ENCODE measurements at places on chromosomes 12 and 14.

GRCh38 chr14:102525219-102525928 is 15.8 kb upstream of the ANKRD9 start:
- DNase-seq: peak; percentile 63

DNA sequence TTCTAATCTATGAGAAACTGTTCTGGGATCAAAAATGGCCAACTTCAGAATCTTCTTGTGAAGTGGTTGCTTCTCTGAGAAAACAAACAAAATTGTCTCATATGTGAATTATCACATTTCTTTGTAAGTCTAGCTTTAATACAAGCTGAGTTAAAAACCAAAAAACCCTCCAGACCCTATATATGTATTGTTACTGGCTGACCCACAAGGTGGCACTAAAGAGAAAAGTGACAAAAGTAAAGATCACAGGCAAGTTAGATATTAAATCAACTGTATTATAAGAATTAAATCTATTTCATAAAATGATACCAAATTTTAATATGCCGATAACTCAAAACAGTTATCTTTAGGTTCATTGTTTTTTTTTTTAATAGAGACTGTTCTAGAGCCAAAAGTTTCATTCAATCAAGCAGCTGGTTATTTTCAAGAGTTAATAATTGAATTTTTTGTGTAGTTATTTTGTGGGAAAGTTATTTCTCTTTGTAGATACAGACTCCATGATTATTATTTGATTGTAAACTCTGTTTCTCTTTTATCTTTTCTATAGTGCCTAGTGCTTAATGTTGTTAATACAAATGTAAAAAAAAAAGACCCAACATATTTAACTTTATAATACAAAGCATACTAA is 7.5 kb upstream of the TRHDE start:
- peak; percentile 13 for DNase-seq

GRCh38 chr12:104010606-104011169 is 39.3 kb downstream of the GLT8D2 start:
- no peak for DNase-seq

DNA sequence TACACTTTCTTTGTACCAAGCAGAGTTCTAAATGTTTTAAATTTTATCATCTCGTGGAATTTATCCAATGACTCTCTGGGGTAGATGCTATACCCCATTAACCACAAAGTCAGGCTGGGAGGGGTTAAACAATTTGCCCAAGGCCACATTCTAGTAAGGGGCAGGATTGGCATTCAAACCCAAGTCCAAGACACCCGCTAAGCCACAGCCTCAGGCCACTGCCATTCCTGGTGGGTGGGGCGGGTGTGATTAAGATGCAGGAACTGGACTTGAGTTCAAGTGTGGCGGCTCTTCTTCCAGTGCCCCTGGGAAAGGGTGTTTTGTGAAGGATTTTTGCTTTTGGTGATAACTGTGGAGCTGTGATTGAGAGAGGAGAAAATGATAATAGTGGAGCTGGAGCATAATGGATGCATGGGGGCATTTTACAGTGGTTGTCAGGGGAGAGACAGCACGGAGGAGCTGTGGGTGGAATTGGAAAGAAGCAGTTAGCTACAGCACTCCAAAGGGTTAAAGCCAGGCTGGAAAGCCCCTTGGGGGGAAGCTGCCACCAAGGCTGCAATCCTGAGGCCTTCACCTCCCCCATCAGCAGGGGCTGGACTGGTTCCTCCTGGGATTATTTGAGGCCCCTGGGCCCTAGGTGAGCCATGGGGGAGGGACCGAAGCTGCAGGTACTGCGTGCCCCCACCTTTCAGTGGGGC is 1.0 kb upstream of the VRTN start:
- DNase-seq: no peak

GRCh38 chr12:20450591-20451180 is 82.3 kb downstream of the PDE3A start:
- DNase-seq: no peak

DNA sequence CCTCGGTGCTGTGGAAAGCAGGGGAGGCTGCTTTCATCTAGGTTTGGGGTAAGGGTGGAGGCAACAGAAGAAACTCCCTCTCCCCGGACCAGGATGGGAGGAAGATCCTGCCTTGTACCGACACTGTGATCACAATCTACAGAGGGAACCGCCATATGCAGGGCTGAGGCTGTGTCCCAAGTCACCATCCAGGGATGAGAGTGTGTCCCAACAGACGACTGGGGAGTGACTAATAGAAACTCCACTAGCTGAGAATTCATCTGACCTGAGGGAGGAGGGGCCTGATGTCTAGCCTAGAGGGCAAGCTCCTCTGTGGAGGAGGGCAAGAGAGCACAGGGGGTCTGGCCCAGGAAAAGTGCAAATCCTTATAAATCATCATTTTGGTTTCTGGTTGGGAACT is 172.4 kb downstream of the CALM1 start:
- DNase-seq: no peak

DNA sequence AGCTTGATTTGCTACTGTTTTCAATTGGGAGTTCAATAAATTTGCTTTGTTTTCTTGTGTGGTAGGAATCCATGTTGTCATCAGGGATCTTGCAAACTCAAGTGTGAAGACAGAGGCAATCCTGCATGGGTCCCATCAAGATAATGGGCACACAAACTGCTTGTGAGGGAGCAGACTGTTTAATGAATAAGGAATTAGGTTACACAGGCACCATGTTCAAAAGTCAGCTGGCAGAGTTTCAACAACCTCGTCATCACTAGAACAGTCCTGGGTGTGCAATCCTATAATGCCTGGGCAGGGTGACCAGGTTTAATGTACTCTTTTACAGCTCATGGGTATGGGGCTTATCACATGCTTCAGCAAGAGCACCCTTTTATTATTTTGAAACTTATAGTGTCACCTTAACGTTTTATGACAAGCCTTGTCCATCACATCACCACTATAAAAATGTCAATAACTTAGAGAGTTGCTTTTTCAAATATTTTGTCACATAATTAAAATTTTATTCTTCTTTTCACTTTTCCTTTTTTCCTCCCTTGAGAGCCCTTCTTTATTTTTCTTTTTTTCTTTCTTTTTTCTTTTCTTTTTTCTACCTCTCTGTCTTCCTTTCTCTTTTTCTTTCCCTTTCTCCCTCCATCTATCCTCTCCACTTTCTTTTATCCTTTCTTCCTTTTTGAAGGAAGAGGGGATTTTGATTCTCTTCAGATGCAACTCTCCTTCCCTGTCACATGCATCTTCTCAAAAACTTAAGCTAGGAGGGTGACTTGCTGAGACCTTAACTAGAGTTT is 252.2 kb upstream of the ATP2B1 start:
- DNase-seq: no peak

GRCh38 chr12:23704992-23705943 is 244.2 kb downstream of the SOX5 start:
- no peak for DNase-seq

- DNase-seq: no peak
These were observed 1046.5 kb downstream of the GALC start for GRCh38 chr14:86946446-86946845.

DNA sequence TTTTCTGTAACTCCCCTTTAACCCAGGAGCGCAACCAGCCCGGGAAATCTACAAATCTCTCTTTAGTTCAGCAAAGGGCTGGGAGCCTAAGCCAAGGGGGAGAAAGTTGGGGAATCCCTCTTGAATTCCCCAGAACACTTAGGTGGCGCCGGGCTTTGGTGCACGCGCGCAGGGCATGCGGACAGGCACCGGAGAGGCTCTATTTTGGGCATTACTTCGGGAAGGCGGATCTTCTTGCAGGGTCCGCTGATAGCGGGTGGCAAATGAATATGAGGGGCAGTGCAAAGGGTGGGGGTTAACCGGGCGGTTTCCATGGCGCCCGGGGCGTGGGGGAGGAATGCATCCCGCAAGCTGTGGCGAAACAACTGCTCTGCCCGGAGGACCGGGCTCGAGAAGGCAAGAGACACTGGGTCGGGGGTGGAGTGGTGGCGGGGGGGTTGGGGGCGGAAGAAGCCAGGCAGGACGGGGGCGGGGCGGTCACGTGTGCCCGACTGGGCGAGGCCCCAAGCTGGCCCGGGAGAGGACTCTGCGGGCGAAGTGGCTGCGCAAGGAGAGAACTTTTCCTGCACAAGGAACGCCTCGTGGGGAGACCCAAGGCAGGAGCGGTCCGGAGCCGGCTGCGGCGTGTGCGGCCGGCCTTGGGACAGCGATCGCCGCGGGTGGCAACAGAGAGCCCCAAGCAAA is at the start of gene FLVCR2:
Gene FLVCR2, plus strand, starts transcription at position 519 of the 684 bp plus-strand sequence. CDS start 353 bp downstream, outside the sequence.
- DNase-seq: no peak

- DNase-seq: no peak
These were observed 17.6 kb downstream of the TEDC1 start for GRCh38 chr14:105508601-105509000.

DNA sequence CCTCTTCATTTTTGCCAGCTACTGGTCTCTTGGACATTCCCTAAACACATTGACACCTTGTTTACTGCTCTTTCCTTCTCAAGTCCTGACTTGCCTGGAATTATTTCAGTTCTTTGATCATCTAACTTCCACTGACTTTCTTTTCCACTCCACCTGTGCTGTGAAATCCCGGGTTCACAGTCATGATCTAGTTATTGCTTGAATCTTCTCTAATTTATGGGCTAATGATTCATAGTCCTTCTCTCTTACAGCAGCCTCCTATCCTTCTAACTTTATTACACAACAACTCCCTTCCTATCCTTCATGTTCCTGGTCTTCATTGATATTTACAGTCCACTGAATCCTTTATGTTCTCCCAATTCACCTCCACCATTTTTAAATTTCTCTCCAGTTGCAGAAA is 260.1 kb downstream of the C12orf75 start:
- DNase-seq: no peak

GRCh38 chr14:93369713-93370266 is 22.8 kb downstream of the COX8C start:
- peak; percentile 34 for DNase-seq

DNA sequence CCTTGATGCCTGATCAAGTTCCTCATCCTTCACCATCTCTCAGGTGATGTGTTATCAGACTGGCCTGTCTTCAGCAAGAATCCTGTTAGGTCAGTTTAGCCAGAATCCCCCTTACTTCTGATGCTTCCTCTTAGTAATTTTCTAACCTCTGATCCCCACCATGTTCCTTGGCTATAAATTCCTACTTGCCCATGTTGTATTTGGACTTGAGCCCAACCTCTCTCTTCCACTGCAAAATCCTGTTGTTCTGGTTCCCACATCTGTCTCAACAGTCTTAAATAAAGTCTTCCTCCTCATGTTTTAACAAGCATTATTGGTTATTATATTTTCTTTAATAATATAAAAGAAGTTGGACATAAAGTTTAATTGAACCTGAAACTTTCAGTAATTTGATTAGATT is 987.8 kb upstream of the USP15 start:
- no peak for DNase-seq

DNA sequence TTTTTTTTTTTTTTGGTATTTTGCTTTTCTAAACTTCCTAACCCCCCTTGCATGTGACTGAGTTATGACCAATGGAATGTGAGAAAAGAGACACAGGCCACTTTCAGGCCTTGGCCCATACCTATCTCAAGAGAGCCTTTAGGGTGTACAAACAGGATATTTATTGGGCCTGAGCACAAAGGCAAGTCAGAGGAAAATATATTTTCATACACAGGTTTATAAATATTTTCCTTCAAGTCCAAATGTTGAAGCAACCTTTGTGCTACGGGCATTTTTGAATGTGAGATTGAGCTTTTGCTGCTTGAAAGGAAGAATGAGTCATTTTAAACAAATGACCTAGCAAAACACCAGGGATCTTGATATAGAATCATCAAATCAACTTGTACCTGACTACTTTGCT is 228.6 kb upstream of the E2F7 start:
- DNase-seq: no peak

DNA sequence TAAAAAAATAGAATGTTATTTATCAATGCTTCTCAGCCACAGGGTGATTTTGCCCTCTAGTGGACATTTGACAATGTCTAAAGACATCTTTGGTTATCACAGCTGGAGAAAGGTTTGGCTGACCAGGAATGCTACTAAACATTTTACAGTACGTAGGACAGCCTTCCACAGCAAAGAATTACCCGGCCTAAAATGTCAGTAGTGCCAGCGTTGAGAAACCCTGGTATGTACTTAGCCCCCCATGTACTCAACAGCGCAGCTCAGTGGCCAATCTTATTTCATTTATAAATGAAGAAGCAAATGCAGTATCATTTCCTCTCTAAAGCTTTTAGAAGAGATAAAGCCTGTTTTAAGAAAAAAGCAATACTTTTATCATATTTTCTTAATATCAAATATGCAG is 5.8 kb downstream of the MARK3 start:
- DNase-seq: peak; percentile 68

DNA sequence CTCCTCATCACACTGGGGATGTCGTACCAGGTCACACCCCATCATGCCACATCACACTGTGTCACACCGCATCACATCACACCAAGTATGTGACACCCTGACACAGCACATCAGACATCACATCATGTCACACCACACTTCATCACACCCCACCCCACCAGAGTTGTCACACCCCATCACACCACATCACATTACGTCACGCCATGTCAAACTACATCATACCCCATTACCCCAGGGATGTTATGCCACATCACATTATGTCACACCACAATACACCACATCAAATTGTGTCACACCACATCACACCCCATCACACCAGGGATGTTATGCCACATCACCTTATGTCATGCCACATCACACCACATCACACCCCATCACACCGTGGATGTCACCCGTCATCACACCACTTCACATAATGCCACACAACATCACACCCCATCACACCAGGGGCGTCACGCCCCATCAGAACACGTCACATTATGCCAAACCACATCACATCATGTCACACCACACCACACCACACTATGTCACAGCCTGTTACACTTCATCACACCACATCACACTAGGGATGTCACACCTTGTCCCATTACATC is 133.6 kb downstream of the TMEM121 start:
- no peak for DNase-seq

- DNase-seq: peak; percentile 8
These were observed 3.1 kb upstream of the IGF1 start for GRCh38 chr12:102483466-102483865.

DNA sequence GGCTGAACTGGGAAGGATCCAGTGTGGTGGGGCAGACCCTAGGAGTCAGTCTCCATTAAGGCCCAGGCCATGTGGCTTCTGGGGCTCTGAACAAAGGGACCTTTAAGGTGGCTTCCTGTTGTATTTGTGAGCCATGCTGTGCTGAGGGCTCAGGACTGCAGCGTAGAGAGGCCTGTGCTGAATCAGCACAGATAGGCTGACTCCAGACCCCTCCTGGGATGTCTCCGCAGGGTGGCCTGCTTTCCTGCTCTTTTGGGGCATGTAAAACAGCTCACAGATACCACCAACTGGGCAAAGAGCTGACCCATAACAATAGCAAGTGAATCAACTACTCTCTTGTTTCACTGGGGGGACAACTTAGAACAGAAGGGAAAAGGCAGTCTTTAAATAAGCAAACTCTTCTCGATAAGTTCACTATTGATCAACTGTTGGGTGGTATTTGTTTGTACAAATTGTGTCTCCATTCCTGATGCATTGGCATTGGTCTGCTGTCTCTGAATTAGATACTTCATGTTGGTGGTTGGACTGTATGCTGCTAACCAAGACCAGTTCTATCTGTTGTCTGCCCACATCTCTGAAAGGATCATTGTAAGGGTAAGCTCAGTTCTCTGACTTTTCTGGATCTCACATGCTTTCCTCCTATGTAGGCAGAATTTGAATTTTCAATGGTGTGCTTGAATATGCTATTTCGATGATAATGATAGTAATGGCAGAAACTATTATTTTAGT is 71.8 kb downstream of the MYRFL start:
- no peak for DNase-seq

Data from OCI-LY7 (cell line).